ENCODE measurements at places on chromosomes 12 and 14.

- no peak for DNase-seq
These were observed 36.7 kb downstream of the CFAP54 start for GRCh38 chr12:96526110-96526509.

- DNase-seq = no peak
These were observed 48.5 kb upstream of the OR5AU1 start for GRCh38 chr14:21204167-21205025.

- no peak for DNase-seq
These were observed 223.8 kb downstream of the C12orf75 start for GRCh38 chr12:105554223-105554678.

GRCh38 chr12:93229494-93230325 is 148.0 kb upstream of the NUDT4 start:
- no peak for DNase-seq

- DNase-seq = no peak
These were observed 1.7 kb upstream of the SPATS2 start for GRCh38 chr12:49365542-49365941.

GRCh38 chr12:27780612-27781408 is 774 bp upstream of the MANSC4 start:
- no peak for DNase-seq

DNA sequence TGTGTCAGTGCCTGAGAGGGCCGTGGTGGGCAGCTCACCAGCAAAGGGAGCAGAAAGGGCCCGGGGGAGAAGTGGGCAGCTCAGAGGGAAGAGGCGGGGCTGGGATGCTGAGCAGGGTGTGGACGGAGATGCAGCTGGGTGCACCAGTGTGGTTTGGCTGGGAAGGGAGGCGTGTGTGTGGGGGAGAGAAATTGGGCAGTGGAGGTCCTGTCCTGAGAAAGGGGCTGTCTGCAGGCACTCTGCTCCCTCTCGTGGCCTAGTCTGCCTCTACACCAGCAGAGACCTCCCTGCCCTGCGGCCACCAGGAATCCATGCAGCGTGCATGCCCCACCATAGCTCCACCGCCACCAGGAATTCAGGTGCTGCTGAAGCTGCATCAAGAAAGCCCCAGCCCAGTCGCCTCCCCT is 6.4 kb downstream of the TMEM121 start:
- no peak for DNase-seq

DNA sequence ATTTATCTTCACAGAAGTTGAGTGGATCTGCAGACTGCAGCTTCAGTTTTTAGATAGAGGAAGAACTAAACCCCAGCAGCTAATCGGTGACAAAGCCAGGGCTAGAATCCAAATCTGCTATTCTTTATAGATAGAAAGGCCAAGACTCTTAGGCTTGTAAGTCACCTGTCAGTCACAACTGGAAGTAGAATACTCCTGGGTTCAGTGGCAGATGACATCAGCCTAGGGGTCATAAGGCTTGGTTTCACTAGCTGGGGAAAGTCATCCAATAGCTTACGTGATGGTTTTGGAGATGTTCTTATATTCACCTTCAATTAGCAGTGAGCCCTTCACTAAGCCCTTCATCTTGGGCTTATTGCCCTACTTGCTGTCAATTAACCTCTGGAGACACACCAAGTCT is 93.4 kb downstream of the APAF1 start:
- no peak for DNase-seq

GRCh38 chr12:29164477-29165393 is 15.7 kb downstream of the FAR2 start:
- no peak for DNase-seq

- DNase-seq = no peak
These were observed 13.7 kb downstream of the MYBPC1 start for GRCh38 chr12:101608301-101609133.

DNA sequence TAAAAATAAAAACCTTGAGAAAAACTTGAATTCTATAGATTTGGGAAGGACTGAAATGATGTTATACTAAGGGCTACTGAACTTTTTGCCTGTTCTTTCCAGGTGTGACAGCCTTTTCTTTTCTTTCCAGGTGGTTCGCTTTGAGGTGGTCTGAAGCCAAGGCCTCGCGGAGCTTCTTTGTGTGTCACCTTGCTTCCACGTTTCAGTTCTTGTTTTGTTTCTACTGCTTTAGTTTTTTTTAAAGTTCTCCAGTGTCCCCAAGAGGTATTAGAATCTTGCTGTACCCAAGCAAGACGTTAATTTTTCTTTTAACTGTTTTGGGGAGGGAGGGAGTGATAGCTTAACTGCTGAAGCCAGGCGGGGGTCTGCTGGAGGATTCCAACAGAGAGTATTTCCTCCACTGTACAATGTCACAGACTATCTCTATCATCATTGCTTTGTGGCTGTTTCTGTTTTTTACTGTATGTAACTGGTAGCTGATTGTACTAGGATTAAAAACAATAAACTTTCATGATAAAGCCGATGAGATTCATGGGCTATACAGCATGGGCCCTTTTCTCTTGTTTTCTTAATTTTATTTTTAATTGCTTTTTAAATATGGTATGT is 40.2 kb downstream of the PROX2 start:
- DNase-seq = no peak

DNA sequence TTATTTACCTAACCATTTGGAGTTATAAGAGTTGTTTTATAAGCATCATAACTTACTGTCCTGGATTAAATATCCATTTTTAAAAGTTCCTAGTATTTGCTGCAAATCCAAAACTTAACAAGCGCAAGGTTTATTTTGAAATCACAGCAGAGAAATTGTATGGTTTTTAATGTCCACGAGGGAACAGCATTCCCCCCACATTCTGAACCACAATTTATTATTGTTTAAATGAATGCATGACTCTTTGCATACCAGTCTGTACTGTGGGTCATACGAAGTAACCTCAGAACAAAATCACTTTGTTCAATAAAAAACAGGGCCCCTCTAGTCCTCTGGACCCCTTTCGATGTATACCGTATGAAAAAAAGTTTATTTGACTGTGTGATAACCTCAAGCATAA is 75.9 kb downstream of the DACT1 start:
- DNase-seq = no peak

- DNase-seq = no peak
These were observed 98.6 kb upstream of the FKBP4 start for GRCh38 chr12:2696136-2696535.

GRCh38 chr12:131575371-131575770 is 135.5 kb upstream of the SFSWAP start:
- DNase-seq = no peak

GRCh38 chr12:72828662-72829324 is 556.6 kb downstream of the TRHDE start:
- DNase-seq = no peak

- DNase-seq = no peak
These were observed 10.9 kb upstream of the RIN3 start for GRCh38 chr14:92502541-92503286.

DNA sequence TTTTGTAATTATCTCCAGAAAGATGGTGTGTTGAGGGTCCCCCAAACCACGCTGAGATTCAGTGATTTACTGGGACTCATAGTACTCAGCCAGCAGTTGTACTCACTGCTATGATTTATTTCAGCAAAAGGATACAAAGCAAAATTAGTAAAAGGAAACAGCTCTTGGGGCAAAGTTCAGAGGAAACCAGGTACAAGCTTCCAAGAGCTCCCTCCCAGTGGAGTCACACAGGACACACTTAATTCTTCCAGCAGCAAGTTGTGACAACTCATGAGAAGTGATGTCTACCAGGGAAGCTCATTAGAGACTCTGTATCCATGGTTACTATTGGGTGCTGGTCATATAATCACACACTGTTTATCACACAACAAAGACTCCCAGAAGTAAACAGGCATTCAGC is 38.7 kb downstream of the TTC8 start:
- no peak for DNase-seq

DNA sequence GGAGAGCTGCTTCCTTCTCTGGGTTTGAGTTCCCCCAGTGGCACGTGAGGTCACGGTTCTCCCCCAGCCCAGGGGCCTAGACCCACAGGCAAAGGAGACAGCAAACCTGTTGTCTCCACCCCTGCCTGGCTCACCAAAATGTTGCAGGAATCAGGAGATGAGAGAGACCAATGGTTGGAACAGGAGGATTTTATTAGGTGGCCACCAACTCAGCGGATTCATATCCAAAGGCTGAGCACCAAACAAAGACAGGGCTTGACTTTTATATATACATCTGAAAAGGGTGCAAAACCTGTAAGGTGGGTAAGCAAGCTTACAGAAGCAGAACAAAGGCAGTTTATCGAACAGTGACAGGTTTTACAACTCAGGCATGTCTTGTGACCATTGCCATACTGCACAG is 9.2 kb upstream of the ADAM21 start:
- DNase-seq = no peak

DNA sequence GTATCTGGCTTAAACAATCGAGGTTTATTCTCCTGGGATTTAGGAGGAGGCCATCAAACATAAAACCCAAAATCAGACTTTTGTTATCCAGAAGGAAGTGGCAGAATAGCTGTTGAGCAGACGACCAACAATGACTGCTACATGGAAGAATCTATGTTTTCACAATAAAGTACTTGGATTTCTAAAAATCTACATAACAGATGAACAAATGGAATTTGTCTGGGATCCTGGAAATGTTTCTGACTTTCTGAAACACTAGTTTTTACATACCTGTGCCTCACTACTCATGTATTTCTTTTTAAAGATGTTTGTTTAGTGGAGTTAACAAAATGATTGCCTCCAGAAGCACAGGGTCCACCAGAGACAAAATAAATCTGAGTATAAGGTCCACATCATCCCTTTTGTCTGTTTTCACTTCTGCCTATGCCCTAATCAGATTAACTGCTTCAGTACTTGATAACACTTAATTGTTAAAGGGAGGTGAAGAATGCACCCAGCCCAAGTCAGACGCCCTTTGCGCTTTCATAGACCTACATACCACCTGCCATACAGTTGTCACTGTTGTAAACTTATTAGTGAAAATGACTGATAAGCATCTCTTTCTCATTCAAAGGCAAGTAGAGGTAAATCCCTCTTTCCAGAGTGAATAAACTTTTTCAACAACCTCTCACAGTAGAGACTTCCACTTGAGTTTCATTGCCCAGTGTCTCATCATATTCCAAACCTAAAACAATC is 164.6 kb downstream of the EGLN3 start:
- DNase-seq = no peak

DNA sequence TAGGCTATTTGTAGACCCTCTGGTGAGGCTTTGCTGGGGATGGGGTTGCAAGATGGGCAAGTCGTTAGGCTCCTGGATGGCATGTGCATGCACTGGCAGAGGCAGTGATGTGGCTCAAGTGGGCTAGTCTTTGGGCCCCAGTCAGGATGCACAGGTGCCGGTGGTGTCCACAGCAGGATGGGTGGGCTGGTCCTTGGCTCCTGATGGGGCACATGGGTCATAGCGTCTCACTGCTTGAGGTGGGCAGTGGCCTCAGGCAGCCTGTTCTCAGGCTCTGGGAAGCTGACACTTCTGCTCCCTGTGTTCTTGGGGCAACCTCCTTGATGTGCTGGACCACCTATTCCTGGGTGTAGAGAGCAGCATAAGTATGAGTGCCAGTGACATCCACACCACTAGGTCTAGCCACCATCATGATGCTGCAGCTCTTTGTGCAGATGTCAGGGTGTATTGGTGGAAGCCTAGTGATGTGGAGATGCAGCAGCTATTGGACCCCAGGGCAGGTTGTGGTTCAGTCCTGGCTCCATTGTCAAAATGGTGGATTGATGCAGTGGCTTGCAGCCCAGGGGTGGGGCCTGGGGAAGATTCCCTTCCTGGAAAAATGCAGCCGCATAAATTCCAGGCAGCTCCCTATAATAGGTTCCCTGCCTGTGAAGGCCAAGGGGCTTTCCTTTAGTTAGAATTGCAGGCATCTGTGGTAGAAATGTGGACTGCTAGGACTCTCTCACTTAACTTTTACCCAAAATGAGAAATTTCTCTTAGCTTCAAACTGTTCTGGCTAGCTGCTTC is 742.5 kb upstream of the MDGA2 start:
- DNase-seq = no peak
